ENCODE measurements at places on chromosomes 5 and 9.

DNA sequence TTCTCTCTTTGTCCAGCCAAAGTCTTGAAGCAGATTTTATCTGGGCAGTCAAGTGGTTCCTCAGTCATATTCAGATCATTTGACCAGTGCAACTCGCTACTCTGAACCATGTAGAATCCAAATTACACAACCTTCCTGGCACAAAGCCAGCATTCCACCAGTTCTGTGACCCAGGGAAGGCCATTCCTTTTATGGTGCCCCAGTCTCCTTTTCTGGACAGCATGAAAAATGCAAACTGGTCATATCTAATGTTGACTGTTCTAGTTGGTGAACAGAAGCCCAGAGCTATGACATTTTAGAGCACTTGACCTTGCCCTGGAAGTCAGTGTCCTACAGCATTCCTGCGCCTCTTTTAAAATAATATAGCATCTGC lies 364.6 kb downstream of the BRINP1 start:
- no peak for DNase-seq

DNA sequence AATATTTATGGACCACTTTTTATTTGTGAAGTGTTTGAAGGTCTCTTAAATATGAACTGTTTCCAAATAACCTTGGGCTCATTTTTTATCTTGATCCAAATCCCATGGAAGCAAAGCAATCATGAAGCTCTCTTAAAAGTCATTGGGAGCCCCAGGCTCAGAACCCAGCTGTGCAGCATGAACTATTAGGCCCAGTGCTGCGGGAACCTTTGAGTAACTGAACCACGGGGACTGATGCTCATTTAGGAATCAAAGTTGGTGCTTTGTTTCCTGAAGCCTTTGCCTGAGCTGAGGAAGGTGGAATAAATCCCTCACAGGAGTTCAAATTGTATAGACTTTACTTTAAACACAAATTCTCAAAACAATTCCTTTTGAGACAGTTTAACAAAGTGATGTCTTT lies 27.8 kb downstream of the MAT2B start:
- no peak for DNase-seq

GRCh38 chr5:103785569-103785968 lies 223.0 kb upstream of the NUDT12 start:
- DNase-seq, result no peak

- DNase-seq, result no peak
These were observed 46.6 kb downstream of the TMEM252 start for GRCh38 chr9:68493958-68494577.

DNA sequence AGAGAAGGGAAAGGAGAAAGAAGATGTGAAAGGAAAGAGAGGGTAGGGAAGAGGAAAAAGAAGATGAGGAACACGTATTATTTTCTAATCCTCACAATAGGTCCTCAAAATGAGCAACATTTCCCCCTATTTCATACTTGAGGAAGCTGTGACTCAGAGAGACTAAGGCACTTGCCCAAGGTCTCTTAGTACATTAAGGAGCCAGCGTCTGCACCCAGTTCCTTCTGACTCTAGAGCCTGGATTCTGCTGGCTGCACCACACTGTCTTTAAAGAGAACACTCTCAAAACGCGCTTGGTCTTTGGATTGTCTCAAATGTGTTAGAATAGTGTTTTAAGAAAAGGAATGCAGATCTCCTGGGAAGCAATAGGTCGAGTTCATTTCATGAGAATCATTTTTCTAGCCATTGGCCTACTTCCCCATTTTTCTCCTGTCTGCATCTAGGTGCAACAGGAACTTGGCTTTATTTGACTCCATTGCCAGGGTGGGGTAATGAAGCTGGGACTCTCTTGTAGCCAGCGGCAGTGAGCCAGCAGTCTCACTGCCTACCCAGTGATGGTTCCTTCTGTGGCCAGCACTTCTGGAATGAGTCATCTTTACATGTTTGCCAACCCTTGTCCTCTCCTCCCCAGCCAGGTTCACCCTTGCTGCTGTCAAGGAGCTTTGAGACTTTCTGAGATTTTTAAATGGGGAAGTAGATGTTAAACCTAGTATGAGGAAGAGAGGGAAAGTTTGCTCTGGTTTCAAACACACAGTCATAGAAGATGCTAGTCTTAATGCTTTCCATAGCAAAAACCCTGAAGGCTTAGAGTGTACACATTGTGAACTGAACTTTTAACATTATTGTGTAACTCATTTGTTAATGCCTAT lies 82.7 kb downstream of the DOCK8 start:
- no peak for DNase-seq

DNA sequence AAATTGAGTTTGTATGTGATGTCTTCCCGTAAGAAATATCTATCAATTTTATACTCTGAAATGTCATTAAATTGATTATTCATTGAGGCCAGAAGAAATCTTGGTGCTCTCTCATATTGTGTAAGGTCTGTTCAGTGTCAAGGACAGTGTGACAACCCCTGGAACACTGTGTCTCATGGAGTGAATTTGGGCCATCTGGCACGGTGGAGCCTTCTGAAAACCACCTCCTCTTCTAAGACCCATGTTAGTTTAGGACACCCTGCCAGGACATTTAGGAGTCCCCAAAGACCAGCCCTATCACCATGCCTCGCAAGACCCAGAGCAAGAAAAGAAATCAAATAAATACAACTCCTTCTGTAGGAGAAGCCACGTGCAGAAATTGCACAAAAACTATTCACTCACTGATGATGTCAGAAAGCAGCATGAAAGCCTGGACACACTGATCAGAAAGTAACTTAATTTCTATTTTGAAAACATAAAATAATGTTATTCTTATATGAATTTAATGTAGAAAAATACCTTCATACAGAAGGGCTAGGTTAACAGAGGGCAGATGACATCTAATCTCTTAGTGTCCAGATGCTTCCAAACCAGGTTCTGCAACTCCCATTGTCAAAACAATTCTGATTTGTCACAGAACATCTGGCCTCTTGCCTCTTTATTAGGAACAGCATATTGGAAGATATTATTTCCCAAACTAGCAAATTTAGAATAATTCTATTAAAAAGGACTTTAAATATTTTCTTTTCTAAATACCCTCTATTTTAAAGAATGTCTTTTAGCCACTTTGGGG lies 298.8 kb downstream of the NR2F1-AS1 start:
- no peak for DNase-seq

GRCh38 chr5:123429221-123429954 lies 6.2 kb upstream of the CEP120 start:
- no peak for DNase-seq

DNA sequence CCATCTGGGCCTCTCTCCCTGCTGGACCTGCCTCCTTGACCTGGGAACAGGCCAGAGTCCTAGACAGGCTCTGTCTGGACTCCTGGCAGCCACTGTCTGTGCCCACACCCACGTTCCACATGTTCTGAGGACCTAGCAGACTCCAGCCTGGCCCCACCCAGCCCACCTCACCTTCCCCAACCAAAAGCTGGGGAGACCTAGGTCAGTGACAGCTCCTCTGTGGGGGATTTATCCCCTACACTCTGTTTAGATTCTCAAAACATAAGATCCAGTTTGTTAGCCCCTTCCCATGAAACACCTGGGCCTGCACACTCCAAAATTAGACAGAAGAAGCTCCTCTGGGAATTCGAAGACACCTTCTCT lies 59.8 kb upstream of the ADAMTS2 start:
- no peak for DNase-seq

- no peak for DNase-seq
These were observed 71.5 kb downstream of the ARHGAP26 start for GRCh38 chr5:142841511-142842265.

- DNase-seq, result no peak
These were observed 54.4 kb downstream of the TEX10 start for GRCh38 chr9:100298378-100298777.

GRCh38 chr9:122342323-122343050 lies 28.3 kb upstream of the PTGS1 start:
- DNase-seq, result no peak

- no peak for DNase-seq
These were observed 206.2 kb upstream of the EFNA5 start for GRCh38 chr5:107876906-107877305.

- no peak for DNase-seq
These were observed 472.3 kb downstream of the PLK2 start for GRCh38 chr5:57987552-57987951.

- peak; percentile 39 for DNase-seq
These were observed 368.3 kb downstream of the ENC1 start for GRCh38 chr5:74272024-74272775.

DNA sequence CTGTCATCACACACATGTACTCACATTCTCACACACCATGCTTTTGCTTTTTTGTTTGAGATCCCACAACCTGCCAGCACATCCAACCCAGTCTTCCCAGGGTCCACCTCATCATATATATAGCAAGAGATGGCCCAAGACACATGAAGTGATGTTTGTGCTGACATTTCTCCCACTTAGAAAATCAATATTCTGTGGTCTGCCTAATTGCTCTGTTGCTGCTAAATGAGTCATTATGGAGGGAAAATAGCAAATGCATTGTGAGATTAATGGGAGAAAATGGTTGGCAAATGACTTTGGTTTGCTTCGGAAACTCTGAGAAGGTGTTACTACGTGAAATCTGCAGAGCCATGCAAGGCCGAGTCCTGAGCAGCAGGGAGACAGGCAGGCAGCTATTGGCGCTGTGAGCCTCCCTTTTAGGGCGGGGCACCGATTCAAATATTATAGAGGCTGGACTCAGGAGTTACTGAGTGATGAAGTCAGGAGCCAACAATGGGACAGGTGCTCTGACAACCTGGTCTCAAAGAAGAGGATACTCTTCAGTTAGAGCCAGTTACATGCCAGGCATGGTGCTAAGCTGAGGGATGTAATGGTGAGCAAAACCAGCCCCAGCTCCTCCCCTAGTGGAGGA lies 62.8 kb downstream of the DAB2IP start:
- no peak for DNase-seq
